Stimulated activated CD4-positive, alpha-beta T cell treated with anti-CD3 and anti-CD28 coated beads, Interleukin-1b, Interleukin-23, amount 100 ng/mL, for 24 hours (primary cell): ENCODE measurements at places on chromosomes 5 and 9.

DNA sequence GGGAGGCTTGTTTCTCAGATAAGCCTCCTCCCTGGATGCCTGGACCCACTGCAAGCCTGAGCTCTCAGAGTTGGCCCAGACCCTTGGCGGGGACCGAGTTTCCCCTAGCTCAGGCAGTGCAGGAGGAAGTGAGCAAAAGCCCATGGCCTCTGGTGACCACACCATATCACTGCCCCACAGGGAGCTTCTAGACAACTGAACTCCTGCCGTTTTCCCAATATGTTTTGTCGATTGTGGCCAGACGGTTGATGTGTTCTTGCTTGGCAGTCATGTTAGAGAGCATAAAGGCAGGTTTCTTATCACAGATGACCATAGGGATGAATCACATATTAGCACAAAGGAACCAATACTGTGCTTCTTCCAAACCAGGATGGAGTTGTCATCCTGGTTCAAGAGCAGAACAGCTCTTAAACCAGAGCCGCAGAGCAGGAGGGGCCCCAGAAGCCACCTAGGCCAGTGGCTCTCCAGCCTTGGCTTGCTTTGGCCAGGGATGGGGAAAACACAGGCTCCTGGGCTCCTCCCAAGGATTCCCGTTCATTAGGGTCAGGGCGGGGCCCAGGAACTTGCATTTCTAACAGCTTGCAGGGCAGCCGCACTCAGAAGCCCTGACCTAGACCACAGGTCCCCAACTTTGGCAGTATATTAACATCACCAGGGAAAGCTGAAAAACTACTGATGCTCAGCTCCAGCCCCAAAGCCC is 113.1 kb upstream of the TBC1D2 start:
- DNase-seq: no peak

GRCh38 chr9:110258690-110259091 is 2.4 kb upstream of the TXN start:
- DNase-seq: no peak

- no peak for DNase-seq
These were observed 12.0 kb downstream of the REXO4 start for GRCh38 chr9:133405508-133406438.

DNA sequence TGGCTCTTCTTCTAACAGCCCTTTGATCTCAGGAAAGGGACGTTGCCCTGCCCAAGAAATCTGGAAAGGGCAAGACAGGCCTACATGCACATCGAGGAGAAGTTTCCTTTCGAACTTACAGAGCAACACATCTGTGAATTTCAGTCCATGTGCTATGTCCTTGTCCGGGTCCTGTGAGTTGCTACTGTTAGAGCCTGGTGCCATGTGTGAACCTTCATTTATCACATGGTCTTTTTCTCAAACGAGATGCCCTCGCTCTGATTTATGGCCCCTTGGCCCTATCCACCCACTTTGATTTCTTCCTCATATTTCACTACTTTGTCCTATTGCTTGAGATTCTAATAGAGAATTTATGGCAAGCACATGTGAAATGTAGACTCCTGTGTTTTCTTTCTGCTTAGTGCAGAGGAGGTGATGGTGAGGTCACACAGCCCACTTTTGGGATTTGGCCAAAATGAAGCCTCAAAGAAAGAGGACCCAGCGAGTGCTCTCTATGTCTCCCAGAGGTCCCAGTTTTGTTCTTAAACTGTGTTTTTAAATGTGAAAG is 153.1 kb downstream of the SNCAIP start:
- no peak for DNase-seq

DNA sequence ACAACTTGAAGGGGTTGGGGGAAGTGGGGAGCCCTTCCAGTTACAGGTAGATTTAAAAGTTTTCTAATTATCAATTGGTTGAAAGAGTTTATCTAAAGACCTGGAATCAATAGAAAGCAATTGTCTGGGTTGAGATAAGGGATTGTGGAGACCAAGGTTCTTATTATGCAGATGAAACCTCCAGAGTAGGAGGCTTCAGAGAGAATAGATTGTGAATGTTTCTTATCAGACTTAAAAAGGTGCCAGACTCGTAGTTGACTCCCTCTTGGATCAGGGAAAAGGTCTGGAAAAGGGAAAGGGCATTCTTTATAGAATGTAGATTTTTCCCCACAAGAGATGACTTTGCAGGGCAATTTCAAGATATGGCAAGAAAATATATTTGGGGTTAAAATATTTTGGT is 100.8 kb downstream of the GADD45G start:
- no peak for DNase-seq

DNA sequence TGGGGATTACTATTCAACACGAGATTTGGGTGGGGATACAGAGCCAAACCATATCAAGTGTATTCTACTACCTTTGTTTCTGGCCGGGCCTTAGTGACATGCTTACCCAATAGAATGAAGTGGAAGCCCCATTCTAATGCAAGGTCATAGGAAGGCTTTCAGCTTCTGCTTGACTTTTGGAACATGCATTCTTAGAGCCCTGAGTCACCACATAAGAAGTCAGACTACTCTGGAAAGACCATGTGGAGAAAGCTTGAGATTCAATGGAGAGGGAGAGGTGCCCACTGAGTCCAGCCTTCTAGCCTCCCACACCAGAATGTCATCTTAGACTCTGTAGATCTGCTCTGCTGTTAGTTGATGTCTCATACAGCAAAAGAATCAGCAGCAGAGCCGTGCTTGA is 155.7 kb upstream of the FBN2 start:
- DNase-seq: no peak

GRCh38 chr9:111907147-111907546 is 10.5 kb downstream of the UGCG start:
- DNase-seq: no peak

DNA sequence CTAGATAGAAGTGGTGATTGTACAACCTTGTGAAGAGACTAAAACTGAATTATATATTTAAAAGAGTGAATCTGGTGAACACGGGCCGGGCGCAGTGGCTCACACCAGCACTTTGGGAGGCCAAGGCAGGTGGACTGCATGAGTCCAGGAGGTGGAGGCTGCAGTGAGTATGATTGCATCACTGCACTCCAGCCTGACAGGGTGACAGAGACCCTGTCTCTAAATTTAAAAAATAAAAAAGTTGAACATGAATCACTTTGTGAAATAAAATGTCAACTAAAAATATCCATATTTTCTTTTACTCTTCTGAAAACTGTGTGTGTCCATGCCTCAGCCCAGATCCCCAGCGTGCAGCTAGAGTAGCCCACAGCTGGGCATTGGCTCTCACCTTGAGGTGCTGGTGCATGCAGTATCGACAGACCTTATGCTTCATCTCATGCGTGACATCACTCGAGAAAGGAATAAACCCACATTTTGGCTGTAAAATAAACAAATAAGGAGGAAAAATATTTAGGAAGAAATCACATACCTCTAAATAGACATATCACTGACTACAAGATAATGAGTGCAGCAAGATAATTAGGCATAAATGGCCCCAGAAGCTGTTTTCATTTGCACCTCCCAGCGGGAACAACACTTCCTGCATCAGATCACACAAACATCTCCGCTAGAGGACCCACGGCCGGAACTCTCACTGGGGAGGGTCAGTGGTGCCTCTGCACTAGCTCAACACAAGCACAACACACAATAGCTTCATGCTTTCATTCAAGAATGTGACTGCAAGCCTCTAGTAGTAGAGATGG is 22.1 kb downstream of the IPPK start:
- no peak for DNase-seq

GRCh38 chr5:59609501-59610265 is 283.8 kb downstream of the PDE4D start:
- no peak for DNase-seq

DNA sequence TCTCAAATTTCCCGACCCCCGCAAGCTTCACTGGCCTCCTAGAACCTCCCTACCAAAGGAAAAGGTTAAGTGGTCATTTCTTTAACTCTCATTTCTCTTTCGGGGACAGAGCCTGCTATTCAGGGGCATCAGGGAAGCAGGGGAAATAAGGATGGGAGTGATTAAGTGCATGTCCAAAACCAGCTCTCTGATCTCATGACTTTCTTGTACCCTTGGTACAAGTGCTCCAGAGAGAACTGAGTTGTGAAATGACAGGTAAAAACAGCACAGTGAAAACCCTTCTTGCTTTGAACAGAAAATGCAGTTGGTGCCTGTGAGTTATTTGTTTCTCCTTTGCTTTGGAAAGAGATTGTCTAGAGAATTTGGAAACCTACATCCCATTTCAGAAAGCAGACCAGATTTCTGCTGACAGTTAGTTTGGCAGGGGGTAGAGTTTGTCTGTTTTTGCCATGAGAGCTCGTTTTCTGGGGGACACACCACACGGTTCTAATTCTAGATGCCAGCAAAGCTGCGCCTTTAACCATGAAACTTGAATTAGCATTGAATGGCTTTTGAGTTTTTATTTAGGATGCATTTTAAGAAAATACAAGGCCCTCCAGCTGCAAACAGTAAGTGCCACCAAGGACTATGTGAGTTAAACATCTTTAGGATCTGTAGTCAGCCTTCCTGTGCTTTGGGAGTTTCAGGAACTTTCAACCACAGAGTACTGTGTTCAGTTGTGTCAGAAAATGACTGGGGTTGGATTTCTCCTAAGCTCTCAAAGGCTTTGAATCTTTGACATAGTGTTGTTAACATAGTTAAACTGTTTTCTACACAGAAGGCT is 161.7 kb upstream of the LHFPL2 start:
- DNase-seq: no peak

- DNase-seq: no peak
These were observed 480.3 kb downstream of the RAB3C start for GRCh38 chr5:59062986-59063683.

- DNase-seq: no peak
These were observed 33.9 kb downstream of the SH3PXD2B start for GRCh38 chr5:172420235-172420939.

GRCh38 chr9:84061613-84062193 is 81.1 kb downstream of the RMI1 start:
- DNase-seq: no peak

- no peak for DNase-seq
These were observed 86.9 kb upstream of the C9orf72 start for GRCh38 chr9:27660148-27660547.

DNA sequence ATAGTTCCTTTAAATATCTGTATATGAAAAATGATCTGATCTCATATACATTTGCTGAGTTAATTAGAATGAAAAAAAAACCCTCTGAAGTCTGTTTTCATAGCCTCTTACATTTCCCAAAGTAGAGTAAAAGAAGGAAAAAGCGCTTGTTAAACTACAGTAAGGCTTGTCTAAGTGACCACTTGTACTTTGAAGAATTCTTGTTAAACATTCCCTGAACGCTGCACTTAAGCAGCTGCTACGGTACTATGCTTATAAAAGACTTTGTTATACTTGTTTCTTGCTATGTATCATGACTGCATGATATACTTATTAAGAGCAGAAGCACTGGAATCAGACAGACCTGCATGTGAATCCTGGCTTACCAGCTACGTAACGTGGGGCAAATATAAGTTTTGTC is 81.7 kb upstream of the MTAP start:
- no peak for DNase-seq

GRCh38 chr5:134101686-134102439 is 12.6 kb upstream of the TCF7 start:
- DNase-seq: peak; percentile 62
